GM12892 (cell line): ENCODE measurements at places on chromosomes 3 and 15.

DNA sequence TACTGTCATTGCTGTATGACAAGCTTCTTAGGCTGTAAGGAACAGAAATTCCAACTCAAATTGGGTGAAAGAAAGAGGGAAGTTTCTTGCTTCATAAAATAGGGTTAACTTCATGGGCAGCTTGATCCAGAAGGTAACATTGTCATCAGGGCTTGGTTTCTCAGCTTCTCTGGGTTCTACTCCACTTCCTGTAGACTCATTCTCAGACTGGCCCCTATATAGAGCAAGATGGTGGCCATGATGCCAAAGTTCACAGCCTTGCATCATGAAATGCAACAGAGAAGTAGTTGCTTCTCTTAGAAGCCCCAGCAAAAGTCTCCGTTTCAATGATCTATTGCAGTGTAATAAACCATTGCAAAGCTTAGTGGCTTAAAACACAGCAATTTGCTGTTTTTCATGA lies 33.6 kb downstream of the TMEM40 start:
- DNase-seq: no peak

GRCh38 chr3:148366743-148367410 lies 330.8 kb upstream of the AGTR1 start:
- no peak for DNase-seq

- DNase-seq: no peak
Observed at GRCh38 chr3:54988302-54988837, 60.5 kb upstream of the LRTM1 start.

GRCh38 chr3:140334132-140334929 lies 343.5 kb upstream of the TRIM42 start:
- no peak for DNase-seq

DNA sequence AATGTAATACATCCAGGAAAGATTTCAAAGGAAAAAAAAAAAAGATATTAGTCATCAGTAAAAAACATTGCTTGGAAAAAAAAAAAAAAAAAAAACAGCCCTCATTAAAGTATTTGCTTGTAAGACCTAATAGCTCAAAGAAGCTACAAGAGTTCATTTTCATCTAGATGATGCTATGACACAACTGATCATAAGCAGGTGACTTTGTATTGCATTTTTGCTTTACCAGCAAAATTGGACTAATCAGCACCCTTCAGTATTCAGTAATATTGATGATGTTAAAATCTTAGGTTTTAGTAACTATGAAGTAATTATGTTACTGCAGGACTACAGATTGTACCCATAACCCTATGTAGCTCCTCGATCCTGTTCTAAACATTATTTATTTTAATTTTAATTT lies 214.7 kb upstream of the CADM2 start:
- DNase-seq: no peak
